Osteoblast (primary cell): ENCODE measurements at places on chromosomes 1 and 21.

DNA sequence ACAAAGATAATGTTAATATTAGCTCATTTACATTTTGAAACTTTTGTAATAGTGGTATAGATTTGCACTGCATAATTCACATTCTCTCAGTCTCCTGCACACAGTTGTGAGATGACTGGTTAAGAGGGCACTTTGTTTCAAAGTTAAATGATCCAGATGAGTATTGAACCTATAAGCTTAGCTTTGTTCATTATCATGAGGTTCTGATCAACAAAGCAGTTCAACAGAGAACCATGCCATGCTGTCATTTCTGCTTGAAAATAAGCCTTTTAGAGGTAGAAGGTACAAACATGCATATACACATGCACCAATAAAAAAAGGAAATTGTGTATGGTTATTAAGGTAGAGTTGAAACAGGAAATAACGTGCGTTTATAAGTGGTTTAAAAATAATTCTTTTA, 4.8 kb downstream of the RAP1A start:
- no peak for DNase-seq

DNA sequence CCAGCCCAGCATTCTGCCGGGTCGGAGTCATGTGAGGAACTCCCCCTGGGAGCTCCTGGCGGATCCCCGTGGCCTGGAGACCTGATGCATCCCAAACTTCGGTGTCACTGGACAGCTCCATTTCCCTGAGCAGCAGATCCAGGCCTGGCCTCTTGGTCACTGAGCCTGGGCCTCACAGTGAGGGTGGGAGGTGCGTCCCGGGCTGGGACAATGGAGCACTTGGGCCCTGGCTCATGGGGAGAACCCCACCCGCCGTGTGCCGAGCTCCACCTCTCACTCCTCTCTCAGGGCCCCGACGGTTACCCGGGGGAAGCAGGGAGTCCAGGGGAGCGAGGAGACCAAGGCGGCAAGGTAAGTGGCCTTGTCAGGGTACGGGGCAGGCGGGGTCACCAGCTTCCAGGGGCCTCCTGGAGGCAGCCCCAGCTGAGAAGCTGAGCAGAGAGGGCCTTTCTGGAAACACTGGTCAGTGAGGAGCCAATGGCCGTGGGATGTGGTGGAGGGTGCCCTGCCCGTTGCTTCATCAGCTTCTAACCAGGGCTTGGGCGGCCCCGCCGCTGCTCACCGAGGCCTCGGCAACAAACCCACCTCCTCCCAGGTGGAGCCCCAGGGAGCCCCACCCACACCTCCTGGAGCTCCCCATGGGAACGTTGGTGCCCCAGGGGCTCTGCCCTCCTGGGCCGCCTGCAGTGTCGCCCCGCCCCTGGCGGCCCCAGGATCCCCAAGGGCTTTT, 19.8 kb downstream of the COL6A2 start:
- DNase-seq, result peak; percentile 80

DNA sequence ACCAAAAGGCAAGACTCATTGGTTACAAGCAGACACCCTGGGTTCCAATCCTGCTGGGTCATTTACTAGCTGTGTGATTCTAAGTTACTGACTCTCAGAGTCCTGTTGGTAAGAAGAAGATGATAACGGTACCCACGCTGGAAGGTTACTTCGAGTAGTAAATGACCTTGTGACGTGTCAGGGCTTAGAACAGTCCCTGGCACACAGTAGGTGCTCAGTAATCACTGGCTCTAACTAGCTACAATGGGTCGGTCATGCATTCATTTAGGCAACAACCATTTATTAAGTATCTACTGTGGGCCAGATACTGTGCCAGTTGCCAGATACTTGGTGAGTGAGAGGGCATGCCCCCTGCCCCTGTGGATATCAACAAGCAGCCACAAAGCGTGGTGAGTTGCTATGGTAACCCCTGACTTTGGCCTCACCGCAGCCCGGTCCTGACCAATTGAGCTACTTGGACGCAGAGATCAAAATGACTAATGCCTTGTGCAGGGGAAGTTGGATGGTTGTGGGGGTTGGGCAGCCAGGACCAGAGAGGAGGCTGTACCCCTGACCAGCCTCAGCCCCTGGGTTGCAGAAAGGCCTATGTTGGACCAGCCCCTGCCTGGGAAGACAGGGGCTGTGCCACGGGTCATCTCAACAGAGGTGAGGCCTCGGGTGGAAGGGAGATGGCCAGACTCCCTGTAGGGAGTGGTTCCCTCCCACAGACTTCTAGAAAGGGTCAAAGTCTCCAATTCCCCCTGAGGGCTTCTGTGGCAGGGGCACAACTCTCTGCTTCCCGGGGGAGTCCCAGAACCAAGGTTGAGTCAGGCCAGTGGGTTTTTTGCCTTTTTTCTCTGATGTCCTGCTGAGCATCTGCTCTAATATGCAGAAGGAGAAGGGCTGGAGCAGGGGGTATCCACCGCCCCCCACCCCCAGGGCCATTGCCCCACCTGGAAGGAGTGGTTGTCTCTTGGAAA, 16.0 kb downstream of the DHRS3 start:
- DNase-seq, result peak; percentile 91

- no peak for DNase-seq
Observed at GRCh38 chr1:202201971-202202370, 8.4 kb downstream of the LGR6 start.

- DNase-seq, result no peak
Observed at GRCh38 chr1:97834899-97835298, 85.9 kb downstream of the DPYD start.

DNA sequence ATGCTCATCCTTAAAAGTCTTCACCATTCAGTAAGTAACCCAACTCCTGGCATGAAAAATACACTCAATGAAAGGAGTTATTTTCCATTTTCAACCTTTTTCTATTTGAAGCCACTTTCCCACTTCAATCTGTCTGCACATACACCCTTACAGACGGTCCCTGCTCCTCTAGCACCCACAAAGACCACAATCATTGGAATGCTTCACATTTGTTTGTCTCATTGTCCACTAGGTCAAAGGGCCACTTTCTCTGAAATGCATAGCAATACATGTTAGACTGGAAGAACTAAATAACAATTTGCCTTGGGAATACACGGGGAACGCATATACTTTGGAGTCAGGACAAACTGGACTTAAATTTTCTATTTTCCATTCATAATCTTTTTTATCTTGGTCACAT, 487.1 kb upstream of the C1orf87 start:
- DNase-seq, result no peak

- DNase-seq, result peak; percentile 73
Observed at GRCh38 chr1:244865028-244865371, 657 bp upstream of the HNRNPU start.

GRCh38 chr1:44476891-44477290, 71.8 kb downstream of the RNF220 start:
- DNase-seq, result no peak

DNA sequence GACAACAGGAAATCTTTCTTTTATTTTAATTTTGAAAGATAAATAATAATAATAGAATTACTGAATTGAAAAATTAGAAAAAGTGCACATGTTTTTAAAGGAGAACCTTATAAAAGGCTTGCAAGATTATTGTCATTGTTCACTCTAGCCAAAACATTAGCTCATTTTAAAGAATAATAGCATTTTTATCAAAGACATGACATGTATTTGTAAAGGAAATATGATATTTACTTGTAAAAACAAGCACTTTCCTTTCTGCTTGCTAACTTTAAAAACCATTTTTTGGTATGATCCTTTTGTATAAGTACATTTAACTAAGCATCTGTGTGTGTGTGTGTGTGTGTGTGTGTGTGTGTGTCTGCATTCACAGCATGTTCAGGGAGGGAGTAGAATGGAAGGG, 156.3 kb upstream of the C1orf87 start:
- no peak for DNase-seq

GRCh38 chr1:61956784-61957183, 214.5 kb downstream of the PATJ start:
- no peak for DNase-seq

GRCh38 chr1:210908257-210908656, 225.7 kb downstream of the KCNH1 start:
- no peak for DNase-seq

- DNase-seq, result no peak
Observed at GRCh38 chr1:39500862-39501389, 9.5 kb downstream of the BMP8A start.

DNA sequence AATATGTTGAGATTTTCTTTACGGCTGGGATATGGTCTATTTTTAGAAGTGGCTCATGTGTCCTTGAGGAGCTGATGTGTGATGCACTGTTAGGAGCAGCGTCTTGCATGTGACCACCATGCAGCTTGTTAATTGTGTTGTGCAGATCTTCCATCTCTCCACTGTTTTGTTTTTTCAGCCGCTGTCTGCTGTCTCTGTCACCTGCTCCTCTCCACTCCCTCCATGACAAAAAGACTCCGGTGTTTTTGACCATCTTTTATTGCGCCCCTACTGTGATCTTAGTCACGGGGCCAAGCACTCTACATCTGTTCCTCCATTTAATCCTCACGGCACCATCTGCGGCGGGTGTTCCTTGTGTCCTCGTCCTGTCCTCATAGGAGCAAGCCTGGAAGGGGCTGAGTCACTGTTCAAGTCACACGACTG, 51.8 kb downstream of the ADARB1 start:
- DNase-seq, result no peak

GRCh38 chr1:115495111-115495510, 146.7 kb upstream of the VANGL1 start:
- no peak for DNase-seq

DNA sequence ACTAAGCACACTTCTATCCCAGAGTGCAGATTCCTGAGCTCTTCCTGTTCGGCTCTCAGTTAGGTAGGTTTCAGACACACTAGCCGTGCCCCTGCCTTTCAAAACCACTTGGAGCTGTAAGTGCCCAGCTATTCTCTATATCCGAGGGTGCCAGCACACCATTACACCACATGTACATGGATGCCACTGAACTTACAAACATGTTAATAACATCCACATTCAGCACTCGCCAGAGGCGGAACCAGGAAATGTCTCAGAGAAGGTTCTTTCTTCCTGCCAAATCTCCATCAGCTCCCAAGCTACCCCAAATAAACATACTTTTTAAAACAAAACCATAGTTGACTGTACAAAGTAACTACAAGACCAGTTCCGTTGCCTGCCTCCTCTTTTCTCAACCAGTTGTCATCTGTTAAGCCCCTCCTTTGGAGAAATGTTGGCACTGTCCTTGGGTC, 78.4 kb upstream of the CTTNBP2NL start:
- no peak for DNase-seq

GRCh38 chr1:52658795-52659194, 25.8 kb downstream of the SHISAL2A start:
- no peak for DNase-seq
